ENCODE measurements at places on chromosomes 3 and 15. TPM values are rescaled to one million over a fixed set of nuclear protein-coding genes. Genes with fewer than 3 reads are reported as not detected.

DNA sequence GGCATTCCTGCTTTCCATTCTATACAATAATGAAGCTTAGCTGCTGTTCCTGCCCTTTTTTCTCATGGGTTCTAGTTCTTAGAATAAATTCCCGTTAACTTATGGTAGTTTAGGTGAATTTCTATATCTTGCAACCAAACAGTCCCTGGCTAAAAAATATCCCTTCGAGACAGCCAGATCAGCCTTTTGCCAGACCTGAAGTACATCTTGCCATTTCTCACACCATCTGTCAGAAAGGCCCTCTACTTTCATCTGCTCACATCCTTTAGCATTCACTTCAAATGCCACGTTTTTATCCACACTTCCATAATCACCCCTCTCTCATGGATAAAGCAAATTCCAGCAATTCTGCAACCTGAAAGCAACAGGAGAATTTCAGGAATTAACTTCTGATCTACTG is 145.4 kb downstream of the GAP43 start:
- H3K27ac ChIP-seq: no peak overlapping the region
- H3K36me3 ChIP-seq: no peaks in the 10 kb centered on the region
- no peaks in the 10 kb centered on the region for H3K4me1 ChIP-seq
- no peaks in the 10 kb centered on the region for H3K27me3 ChIP-seq

GRCh38 chr3:142088522-142088921 is 60.8 kb downstream of the TFDP2 start:
- no peak overlapping the region for H3K4me3 ChIP-seq
- H3K36me3 ChIP-seq: no peaks in the 10 kb centered on the region
- H3K4me1 ChIP-seq: no peaks in the 10 kb centered on the region
- H3K27ac ChIP-seq: no peak overlapping the region
- DNase-seq: no peak

RASGRP1 gene
- 0.79 TPM for total RNA-seq

STAB1 gene
- 53.1 TPM for total RNA-seq

- no peak overlapping the region for H3K4me3 ChIP-seq
- H3K36me3 ChIP-seq: no peaks in the 10 kb centered on the region
- H3K27me3 ChIP-seq: no peaks in the 10 kb centered on the region
Observed at GRCh38 chr3:42052484-42053351, 38.4 kb upstream of the TRAK1 start.

DNA sequence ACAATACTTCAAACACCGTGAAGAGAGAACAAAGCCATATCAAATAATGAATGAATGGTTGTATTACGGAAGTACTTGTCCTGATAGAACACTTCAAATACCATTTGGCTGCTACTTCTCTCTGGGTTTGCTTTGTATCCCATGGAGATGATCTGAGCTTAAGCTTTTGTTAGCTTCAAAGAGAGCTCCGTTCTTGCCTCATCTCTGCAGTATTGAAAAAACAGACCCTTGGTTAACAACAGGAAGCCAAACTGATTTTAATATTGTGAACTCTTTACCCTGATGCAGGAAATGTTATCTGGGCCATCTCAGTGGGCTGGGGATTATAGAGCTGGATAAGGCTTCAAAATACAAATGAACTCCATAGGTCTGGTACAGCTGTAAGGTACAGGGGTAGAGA is 101.0 kb downstream of the CHL1 start:
- H3K27ac ChIP-seq: no peak overlapping the region
- H3K27me3 ChIP-seq: no peaks in the 10 kb centered on the region
- no peaks in the 10 kb centered on the region for H3K4me1 ChIP-seq
- DNase-seq: no peak

DNA sequence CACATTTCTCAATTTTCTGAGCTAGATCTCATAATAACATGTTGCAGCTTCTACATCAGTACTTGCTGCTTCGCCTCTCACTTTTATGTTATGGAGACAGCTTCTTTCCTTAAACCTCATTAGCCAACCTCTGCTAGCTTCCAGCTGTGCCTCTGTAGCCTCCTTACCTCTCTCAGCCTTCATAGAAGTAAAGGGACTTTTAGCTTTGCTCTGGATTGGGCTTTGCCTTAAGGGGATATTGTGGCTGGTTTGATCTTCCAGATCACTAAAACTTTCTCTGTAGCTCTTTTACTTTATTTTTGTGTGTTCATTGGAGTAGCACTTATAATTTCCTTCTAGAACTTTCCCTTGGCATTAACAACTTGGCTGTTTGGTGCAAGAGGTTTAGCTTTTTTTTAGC is 150.1 kb downstream of the ATG7 start:
- H3K36me3 ChIP-seq: no peaks in the 10 kb centered on the region
- DNase-seq: no peak
- H3K4me3 ChIP-seq: no peak overlapping the region
- no peaks in the 10 kb centered on the region for H3K4me1 ChIP-seq
- no peak overlapping the region for H3K27ac ChIP-seq
- H3K27me3 ChIP-seq: no peaks in the 10 kb centered on the region

GRCh38 chr3:66948041-66948440 is 50.1 kb upstream of the KBTBD8 start:
- no peaks in the 10 kb centered on the region for H3K27me3 ChIP-seq
- DNase-seq: no peak
- H3K4me1 ChIP-seq: no peaks in the 10 kb centered on the region
- no peak overlapping the region for H3K4me3 ChIP-seq
- H3K36me3 ChIP-seq: no peaks in the 10 kb centered on the region

ZBTB20 gene
- 49.6 TPM for total RNA-seq

GALNT15 gene
- 2.3 TPM for total RNA-seq

COL7A1 gene
- 0.91 TPM for total RNA-seq

ADAMTSL3 gene
- 8.7 TPM for total RNA-seq

DNA sequence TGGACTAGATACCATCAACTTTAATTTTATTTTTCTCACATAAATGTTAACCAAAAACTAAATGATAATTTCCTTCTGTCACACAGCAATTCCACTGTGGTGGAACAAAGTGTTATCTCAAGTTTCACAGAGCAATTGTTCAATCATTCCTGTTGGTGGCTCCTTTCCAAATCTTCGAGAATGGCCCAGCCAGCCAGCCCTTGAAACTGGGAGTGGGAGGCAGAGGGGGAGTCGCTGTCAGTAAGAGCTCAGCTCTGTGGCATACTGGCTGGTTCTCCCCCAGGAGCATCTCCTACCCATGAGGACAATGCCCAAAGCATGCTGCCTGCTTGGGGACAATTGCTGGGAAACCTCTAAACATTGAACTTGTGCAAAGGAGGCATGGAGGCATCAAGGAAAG is 47.7 kb downstream of the MECOM start:
- H3K4me1 ChIP-seq: peaks cover 18% of the 10 kb centered on the region
- no peak overlapping the region for H3K4me3 ChIP-seq
- H3K36me3 ChIP-seq: no peaks in the 10 kb centered on the region
- DNase-seq: no peak
- no peak overlapping the region for H3K27ac ChIP-seq

ROBO2 gene
- 1.7 TPM for total RNA-seq

GRCh38 chr15:83380682-83381081 is 66.5 kb upstream of the SH3GL3 start:
- H3K27ac ChIP-seq: no peak overlapping the region
- no peak overlapping the region for H3K4me3 ChIP-seq
- H3K4me1 ChIP-seq: no peaks in the 10 kb centered on the region
- DNase-seq: no peak
- no peaks in the 10 kb centered on the region for H3K36me3 ChIP-seq

DNA sequence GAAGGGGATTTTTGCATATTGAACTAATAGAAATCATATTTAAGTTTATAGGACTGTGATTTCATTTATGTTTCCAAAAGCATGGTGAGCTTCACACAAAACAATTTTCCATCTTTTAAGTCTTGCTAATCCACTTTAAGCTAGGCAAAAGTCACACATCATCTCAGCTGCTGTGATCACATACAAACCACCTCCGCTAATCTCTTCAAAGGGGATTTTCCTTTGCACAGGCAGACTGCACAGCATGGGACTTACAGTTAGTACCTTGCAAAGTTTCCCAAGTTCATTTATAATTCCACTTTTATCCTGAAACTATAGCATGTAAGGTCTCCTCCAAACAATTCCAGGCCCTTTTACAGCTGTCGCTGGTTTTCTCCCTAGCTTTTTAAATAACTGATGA is 225.1 kb upstream of the CNTN3 start:
- H3K27ac ChIP-seq: no peak overlapping the region
- no peaks in the 10 kb centered on the region for H3K36me3 ChIP-seq
- no peaks in the 10 kb centered on the region for H3K4me1 ChIP-seq
- DNase-seq: no peak
- H3K4me3 ChIP-seq: no peak overlapping the region

GRCh38 chr15:44045217-44045616 is 149.9 kb downstream of the FRMD5 start:
- H3K4me3 ChIP-seq: no peak overlapping the region
- no peak for DNase-seq
- no peak overlapping the region for H3K27ac ChIP-seq
- H3K36me3 ChIP-seq: no peaks in the 10 kb centered on the region

GRCh38 chr3:54432975-54433374 is 310.6 kb downstream of the CACNA2D3 start:
- no peak overlapping the region for H3K27ac ChIP-seq
- no peaks in the 10 kb centered on the region for H3K4me1 ChIP-seq
- no peak for DNase-seq
- H3K36me3 ChIP-seq: no peaks in the 10 kb centered on the region
- no peak overlapping the region for H3K4me3 ChIP-seq

GRCh38 chr15:71784719-71785118 is 25.6 kb upstream of the NR2E3 start:
- H3K27me3 ChIP-seq: no peaks in the 10 kb centered on the region
- no peak for DNase-seq
- H3K27ac ChIP-seq: no peak overlapping the region
- no peaks in the 10 kb centered on the region for H3K36me3 ChIP-seq

DNA sequence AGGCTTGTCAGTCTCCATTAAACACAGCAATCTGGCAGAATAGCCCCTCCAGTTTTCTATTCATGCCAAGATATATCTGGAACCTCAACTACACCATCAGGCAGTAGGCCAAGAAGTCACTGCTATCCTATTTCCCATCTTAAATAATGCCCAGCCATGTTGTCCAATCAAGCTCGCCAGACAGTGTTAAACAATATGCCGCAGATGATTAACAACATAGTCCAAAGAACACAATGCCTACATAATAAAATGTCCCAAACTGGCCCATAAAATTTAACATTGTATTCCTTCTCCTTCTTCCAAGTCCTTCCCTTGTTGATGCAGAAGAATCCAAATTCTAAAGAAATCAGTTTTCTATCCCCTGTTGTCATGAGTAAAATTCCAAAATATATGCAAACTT is 427.4 kb upstream of the PPP2R3A start:
- H3K4me3 ChIP-seq: no peak overlapping the region
- no peaks in the 10 kb centered on the region for H3K4me1 ChIP-seq
- no peaks in the 10 kb centered on the region for H3K36me3 ChIP-seq
- no peaks in the 10 kb centered on the region for H3K27me3 ChIP-seq

DNA sequence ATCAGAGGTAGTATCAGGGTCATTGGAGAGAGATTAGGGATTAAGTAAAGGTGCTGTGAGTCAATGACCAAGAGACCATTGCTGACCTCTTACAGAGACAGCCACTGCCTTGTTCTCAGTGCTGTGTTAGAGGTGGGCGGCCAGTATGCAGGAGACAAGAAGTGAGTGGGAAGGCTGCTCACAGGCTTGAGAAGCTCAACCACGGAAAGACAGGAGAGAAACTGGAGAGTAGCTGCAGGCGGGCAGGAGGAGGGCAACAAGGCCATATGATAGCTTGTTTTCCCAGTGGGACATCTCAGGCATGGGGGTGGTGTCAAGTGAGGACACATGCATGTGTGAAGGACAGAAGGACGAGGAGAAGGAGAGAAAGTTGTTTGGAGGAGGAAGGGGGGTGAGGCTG is 237.3 kb downstream of the PDCD6IP start:
- no peak overlapping the region for H3K4me3 ChIP-seq
- no peak overlapping the region for H3K27ac ChIP-seq
- no peaks in the 10 kb centered on the region for H3K36me3 ChIP-seq
- H3K4me1 ChIP-seq: no peaks in the 10 kb centered on the region
- DNase-seq: no peak

DNA sequence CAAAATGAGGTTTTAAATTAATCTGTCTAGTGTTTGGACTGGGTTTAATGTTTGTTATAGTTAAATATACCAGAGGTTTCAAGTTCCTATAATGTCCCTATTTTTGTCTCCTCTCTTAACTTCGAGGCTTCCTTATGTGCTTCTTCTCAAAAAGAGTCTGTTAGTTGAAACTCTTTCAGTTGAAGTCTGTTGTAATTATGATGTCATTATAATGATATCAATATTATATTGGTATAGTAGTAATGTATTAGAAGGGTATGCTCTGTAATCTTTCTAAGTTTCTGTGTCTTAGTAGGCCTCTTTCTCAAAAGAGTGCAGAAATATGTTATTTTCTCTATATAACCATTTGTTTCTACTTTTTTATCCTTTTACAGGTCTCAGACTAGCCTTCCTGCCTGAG is 1148.0 kb downstream of the NSUN3 start:
- no peaks in the 10 kb centered on the region for H3K27me3 ChIP-seq
- no peaks in the 10 kb centered on the region for H3K36me3 ChIP-seq
- no peak for DNase-seq
- no peak overlapping the region for H3K4me3 ChIP-seq
- H3K27ac ChIP-seq: no peak overlapping the region

ITPKA gene
- total RNA-seq: 2.5 TPM

- peaks cover 28% of the 10 kb centered on the region for H3K4me1 ChIP-seq
- H3K36me3 ChIP-seq: no peaks in the 10 kb centered on the region
- no peak overlapping the region for H3K4me3 ChIP-seq
- peak overlapping the region; percentile 50 for H3K27ac ChIP-seq
Observed at GRCh38 chr15:97989299-97989698, 28.8 kb downstream of the ARRDC4 start.

GRCh38 chr3:45462522-45463265 is 74.3 kb downstream of the LARS2 start:
- H3K27me3 ChIP-seq: no peaks in the 10 kb centered on the region
- no peak for DNase-seq
- no peaks in the 10 kb centered on the region for H3K4me1 ChIP-seq
- H3K4me3 ChIP-seq: no peak overlapping the region

GRCh38 chr3:31853580-31853979 is 127.5 kb downstream of the OSBPL10 start:
- DNase-seq: no peak
- no peak overlapping the region for H3K27ac ChIP-seq
- no peaks in the 10 kb centered on the region for H3K36me3 ChIP-seq
- no peaks in the 10 kb centered on the region for H3K4me1 ChIP-seq
- no peak overlapping the region for H3K4me3 ChIP-seq
- no peaks in the 10 kb centered on the region for H3K27me3 ChIP-seq

DNA sequence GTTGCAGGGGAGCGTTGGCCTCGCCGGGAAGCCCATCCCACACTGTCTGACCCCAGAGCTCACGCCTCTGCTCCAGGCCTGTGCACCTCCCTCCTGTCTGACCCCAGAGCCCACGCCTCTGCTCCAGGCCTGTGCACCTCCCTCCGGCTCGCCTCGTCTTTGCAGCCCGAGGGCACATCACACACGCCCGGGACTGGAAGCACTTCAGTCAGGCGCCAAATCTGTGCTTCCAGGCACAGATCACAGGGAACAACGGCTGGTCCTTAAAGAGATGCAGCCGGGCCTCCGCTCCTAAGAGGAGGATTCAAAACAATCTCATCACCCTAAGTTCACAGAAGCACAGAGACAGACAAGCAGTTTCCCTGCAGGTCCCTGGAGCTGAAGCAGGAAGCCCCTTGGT is 103.0 kb upstream of the RPL32 start:
- peaks cover 5% of the 10 kb centered on the region for H3K4me1 ChIP-seq
- H3K27ac ChIP-seq: no peak overlapping the region
- DNase-seq: no peak
- no peaks in the 10 kb centered on the region for H3K27me3 ChIP-seq
- H3K4me3 ChIP-seq: no peak overlapping the region
- peaks cover 11% of the 10 kb centered on the region for H3K36me3 ChIP-seq

GRCh38 chr15:80179025-80179759 is 26.4 kb downstream of the FAH start:
- no peaks in the 10 kb centered on the region for H3K27me3 ChIP-seq
- DNase-seq: no peak
- no peaks in the 10 kb centered on the region for H3K4me1 ChIP-seq
- H3K36me3 ChIP-seq: no peaks in the 10 kb centered on the region
- H3K27ac ChIP-seq: no peak overlapping the region

APOD gene
- 12.1 TPM for total RNA-seq

All from pancreas (tissue), 10 donors.